ENCODE measurements at places on chromosomes 16 and 17. TPM values are rescaled to one million over a fixed set of nuclear protein-coding genes. Genes with fewer than 3 reads are reported as not detected.
A peak's percentile ranks its signal among the peaks of the same experiment; 100 is the strongest.

DNA sequence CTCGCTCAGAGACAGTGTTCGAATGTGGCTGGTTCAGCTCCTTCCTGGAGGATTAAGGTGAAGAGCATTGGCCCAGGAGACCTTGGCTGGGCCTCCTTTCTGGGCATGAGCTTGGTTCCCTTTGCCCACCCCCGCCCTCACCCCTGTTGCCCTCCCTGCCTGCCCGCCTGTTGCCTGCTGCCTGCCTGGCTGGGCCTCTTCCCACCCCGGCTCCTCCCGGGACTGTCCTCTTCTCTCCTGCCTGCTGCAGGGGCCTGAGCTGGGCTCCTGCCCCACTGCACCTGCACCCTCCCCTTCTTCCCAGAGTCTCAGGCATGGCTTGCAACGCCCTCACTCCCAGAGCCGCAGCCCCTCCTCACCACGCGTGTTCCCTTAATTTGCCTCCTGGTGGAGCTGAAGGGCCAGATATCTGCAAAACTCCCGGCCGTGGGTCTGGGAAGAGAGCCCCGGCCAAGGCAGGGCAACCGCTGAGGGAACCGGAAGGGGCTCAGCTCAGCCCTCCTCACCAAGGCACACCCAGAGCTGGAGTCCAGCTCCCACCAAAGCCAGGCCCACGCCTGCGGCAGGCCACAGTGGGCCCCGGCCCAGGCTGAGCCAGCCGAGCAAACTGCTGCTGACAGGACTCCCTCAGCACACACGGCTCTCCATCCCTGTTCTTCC lies 31.2 kb downstream of the MNT start:
- no peak overlapping the region for H3K4me3 ChIP-seq
- H3K36me3 ChIP-seq, result no peaks in the 10 kb centered on the region
- no peak for DNase-seq
- H3K4me1 ChIP-seq, result peaks cover 6% of the 10 kb centered on the region
- H3K27ac ChIP-seq, result no peak overlapping the region
- no peaks in the 10 kb centered on the region for H3K27me3 ChIP-seq

DNA sequence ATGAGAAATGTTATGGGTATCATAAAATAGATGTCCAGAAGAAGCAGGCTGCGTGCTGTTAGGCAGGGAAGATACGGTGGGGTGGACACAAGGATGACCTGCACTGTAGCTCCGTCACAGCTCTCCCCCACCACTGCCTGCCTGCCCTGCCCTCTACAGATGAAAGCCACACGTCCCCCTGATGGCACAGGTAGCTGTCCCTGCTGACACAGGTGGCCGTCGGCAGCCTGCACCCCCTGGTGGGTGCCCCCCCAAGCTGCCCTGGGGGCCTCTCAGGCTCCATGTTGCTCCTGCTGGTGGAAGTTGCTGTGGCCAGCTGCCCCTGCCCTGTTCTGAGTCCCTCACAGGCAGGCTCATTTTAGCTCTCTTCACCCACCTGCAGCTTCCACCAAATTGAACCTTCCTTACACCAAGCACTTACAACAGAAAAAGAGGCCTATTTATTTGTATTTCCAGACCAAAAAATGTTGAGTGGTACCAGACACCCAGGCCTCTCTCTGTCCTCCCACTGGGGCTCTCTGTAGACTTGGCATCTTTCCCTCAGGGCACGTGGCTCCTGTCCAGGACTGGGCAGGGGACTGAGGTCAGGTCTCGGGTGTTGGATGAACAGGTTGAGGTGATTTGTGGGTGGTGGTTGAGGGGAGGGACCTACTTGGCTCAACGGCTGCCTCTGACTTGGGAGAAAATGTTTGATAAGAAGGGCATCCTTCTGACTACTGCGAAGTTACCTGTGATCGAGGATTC lies 50.1 kb upstream of the CACNG5 start:
- no peaks in the 10 kb centered on the region for H3K27me3 ChIP-seq
- no peak for DNase-seq
- no peaks in the 10 kb centered on the region for H3K4me1 ChIP-seq
- H3K27ac ChIP-seq, result no peak overlapping the region

DNA sequence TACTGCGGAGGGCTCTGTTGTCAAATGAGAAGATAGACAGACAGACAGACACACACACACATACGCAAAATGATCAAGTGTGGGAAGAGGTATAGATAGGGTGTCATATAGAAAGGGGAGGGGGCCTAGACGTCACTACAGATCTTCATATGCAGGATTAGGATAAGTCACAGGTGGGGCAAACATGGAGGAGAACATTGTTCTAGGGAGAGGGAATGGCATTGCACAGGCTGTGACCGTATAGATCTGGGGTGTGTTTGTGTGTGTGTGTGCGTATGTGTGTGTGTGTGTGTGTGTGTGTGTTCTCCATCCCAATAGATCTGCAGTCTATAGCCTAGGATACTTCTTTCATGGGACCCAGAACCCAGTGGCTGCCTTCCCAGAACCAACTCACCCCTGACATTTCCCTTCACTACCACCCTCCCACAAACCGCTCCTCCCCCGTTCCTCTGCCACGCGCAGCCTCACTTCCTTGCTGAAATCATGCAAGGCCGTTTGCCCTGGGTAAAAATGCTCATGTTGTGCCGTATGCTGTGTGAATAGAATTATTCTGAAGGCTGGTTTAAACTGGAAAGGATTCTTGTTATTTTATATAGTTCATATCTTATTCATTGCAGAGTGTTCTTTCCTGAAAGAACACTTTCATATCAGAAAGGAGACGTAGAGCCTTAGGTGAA lies 50.5 kb upstream of the CCL1 start:
- H3K27ac ChIP-seq, result no peak overlapping the region
- H3K4me3 ChIP-seq, result no peak overlapping the region
- no peaks in the 10 kb centered on the region for H3K36me3 ChIP-seq
- peaks cover 24% of the 10 kb centered on the region for H3K27me3 ChIP-seq

DNA sequence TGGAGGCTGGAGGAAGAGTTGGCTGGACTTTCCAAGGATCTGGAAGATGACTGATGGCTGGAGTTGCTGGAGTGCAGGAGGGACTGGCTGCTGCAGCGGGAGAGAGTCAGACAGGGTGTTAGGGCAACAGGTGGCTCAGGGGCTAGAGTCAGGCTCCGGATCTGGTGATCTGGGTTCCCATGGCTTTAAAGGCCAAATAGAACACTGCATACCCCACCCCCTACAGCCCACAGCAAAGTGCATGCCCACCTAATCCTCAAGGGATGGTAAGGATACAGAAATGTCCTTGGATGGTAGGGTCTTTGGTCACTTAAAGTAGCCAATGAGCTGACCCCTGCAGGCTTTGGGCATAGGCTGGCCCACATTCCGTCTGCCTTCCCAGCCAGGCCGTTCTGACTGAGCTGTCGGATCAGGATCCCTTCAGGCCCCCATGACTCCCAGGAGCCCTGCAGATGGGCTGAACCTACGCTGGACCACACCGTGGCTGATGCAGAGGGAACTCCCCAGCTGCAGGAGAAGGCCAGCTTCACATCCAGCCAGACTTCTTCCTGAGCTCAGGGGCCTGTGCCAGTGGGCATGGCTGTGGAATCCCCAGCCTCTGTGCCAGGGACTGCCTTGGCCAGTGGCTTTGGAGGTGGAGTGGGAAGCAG lies 13.9 kb downstream of the TNS4 start:
- no peaks in the 10 kb centered on the region for H3K4me1 ChIP-seq
- H3K27ac ChIP-seq, result no peak overlapping the region
- no peak for DNase-seq
- no peaks in the 10 kb centered on the region for H3K27me3 ChIP-seq
- no peak overlapping the region for H3K4me3 ChIP-seq

IRX5 gene
- total RNA-seq, result 30.2 TPM

ARHGAP44 gene
- 37.5 TPM for total RNA-seq

SEZ6 gene
- not detected for total RNA-seq

GRCh38 chr17:2343421-2343820 lies 6.1 kb downstream of the SGSM2 start:
- H3K4me1 ChIP-seq, result peaks cover 1% of the 10 kb centered on the region
- no peak overlapping the region for H3K27ac ChIP-seq
- DNase-seq, result no peak
- no peaks in the 10 kb centered on the region for H3K27me3 ChIP-seq
- peaks cover 4% of the 10 kb centered on the region for H3K36me3 ChIP-seq

GRCh38 chr16:83215406-83216001 lies 588.7 kb downstream of the CDH13 start:
- no peaks in the 10 kb centered on the region for H3K4me1 ChIP-seq
- DNase-seq, result no peak
- H3K27ac ChIP-seq, result no peak overlapping the region
- H3K27me3 ChIP-seq, result no peaks in the 10 kb centered on the region

GRCh38 chr16:6265968-6266367 lies 1066.7 kb upstream of the RBFOX1 start:
- no peak overlapping the region for H3K27ac ChIP-seq
- H3K4me1 ChIP-seq, result no peaks in the 10 kb centered on the region
- H3K36me3 ChIP-seq, result no peaks in the 10 kb centered on the region
- H3K27me3 ChIP-seq, result no peaks in the 10 kb centered on the region

HYDIN gene
- 35.0 TPM for total RNA-seq

KRT32 gene
- total RNA-seq, result not detected

- peak; percentile 83 for DNase-seq
- peaks cover 67% of the 10 kb centered on the region for H3K4me1 ChIP-seq
- peak overlapping the region; percentile 89 for H3K27ac ChIP-seq
- H3K36me3 ChIP-seq, result no peaks in the 10 kb centered on the region
These were observed 6.6 kb downstream of the CDC42EP4 start for GRCh38 chr17:73304971-73305812.

DNA sequence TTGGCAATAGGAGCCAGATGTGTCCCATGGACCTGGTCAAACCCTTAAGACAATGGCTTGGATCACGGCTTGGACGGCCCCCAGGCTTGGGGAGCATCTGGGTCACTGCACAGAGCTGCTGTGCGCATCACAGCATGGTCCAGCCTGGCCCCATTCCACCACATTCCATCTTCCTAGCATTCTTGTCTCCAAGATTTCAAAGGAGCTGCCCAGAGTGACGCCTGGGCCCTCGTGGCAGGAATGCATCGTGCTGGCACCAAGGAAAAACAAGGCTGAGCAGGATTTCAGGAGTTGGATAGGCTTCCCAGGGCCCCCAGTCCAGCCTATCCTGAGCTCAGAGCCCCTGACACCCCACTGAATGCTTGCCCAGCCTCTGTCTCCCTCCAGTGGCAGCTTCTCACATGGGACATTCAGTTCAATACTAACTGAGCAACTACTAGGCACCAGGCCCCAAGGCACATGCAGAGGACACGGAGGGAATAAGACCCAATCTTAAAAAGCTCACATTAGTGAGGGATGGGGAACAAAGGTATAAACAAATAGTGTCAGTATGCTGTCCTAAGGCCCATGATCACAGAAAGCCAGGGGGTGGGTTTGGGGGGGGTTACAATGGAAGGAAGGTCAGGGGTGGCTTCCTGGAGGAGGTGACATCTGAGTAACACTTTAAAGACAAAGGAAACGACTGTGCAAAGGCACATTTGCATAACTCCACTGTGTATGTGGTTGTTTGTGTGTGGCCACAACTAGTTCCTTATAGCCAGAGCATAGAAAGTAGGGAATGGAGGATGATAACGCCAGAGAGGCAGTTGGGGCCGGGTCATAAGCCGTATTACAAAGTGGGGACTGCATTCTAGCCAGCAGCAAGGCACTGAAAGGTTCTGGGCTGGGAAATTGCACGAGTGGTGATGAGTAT lies 34.1 kb downstream of the TK2 start:
- DNase-seq, result peak; percentile 23
- H3K27ac ChIP-seq, result peak overlapping the region; percentile 96
- H3K4me3 ChIP-seq, result no peak overlapping the region
- H3K4me1 ChIP-seq, result peaks cover 18% of the 10 kb centered on the region
- H3K36me3 ChIP-seq, result no peaks in the 10 kb centered on the region

CRYBA1 gene
- not detected for total RNA-seq

TMEM235 gene
- not detected for total RNA-seq

DNA sequence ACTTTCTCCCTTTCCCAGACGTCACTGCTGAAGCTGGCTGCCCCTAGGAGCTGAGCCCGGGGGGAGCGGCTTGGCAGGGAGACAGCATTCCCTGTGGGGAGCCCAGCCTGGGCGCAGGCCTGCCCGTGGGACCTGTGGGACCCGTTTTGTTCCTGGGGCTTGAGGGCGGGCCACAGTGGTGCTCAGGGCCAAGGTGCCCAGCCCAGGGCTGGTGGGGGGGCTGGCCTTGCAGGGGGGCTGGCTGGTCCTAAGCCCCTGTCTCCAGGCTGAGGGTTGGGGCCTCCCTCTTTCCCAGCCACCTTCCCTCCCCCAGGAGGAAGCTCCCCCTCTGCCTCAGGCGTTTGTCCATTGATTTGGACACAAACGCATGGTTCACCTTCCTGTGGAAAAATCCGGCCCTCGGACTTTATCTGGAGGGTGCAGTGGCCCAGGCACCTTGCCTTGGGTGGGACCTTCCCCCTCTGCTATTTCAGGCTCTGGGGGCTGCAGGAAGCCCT lies 4.4 kb downstream of the NHERF2 start:
- H3K27me3 ChIP-seq, result no peaks in the 10 kb centered on the region
- H3K4me1 ChIP-seq, result peaks cover 31% of the 10 kb centered on the region
- no peak overlapping the region for H3K4me3 ChIP-seq
- no peak for DNase-seq
- H3K27ac ChIP-seq, result peak overlapping the region; percentile 78

DNA sequence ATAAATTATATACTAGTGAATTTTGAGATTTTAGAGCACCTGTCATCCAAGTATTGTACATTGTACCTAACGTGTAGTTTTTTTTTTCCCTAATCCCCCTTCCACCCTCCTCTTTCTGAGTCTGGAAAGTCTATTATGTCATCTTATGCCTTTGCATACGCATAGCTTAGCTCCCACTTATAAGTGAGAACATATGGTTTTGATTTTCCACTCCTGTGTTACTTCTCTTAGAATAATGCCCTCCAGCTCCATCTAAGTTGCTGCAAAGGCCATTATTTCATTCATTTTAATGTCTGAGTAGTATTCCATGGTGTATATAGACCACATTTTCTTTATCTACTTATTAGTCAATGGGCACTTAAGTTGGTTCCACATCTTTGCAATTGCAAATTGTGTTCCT lies 177.0 kb upstream of the C16orf82 start:
- H3K4me1 ChIP-seq, result no peaks in the 10 kb centered on the region
- H3K36me3 ChIP-seq, result no peaks in the 10 kb centered on the region
- H3K27ac ChIP-seq, result no peak overlapping the region
- H3K4me3 ChIP-seq, result no peak overlapping the region
- DNase-seq, result no peak

DHRS7C gene
- not detected for total RNA-seq

DNA sequence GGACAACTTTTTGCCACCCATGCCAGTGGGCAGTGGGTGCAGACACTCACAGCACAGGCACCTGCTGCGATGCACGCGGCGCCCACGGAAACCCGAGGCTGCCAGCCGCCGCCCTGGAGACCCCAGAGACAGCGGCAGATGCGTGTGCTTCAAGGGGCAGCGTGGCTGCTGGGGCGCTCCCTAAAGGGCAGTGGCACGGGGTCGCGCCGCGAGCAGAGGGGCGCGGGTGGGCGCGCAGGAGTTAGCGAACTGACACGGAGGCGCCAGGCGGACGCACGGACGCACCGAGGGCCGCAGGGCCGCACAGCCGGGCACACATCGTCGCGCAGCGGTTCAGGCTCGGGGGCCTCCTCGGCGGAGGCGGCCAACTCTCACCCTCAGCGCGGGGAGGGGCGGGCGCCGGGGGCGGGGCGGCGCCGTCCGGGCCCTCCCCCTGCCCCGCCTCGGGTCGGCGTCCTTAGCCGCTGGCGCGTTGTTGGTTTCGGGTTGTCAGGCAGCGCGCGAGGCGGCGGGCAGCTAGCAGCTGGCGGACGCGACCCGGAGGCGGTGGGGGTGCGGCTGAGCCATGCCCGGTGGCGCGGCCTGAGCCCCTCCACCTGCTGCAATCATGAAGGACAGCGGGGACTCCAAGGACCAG lies at the start of gene KIF19:
KIF19 (plus strand) TSS at position 484 of the 637 bp plus-strand sequence; CDS start at position 608, 124 bp downstream.
- peaks cover 19% of the 10 kb centered on the region for H3K27me3 ChIP-seq
- peak; percentile 74 for DNase-seq
- no peaks in the 10 kb centered on the region for H3K36me3 ChIP-seq
- no peaks in the 10 kb centered on the region for H3K4me1 ChIP-seq
- no peak within 1 kb of the TSS for H3K4me3 ChIP-seq
- no peak within 1 kb of the TSS for H3K27ac ChIP-seq

OR3A3 gene
- not detected for total RNA-seq
